ENCODE measurements at places on chromosomes 3 and 15. TPM values are rescaled to one million over a fixed set of nuclear protein-coding genes. Genes with fewer than 3 reads are reported as not detected.

The OR5K3 gene
- not detected for polyA plus RNA-seq

The FAM240A gene
- polyA plus RNA-seq: 0.52 TPM

The NSMCE3 gene
- polyA plus RNA-seq: 5.8 TPM

The RASGRP1 gene
- polyA plus RNA-seq: 0.18 TPM

The TTLL13 gene
- polyA plus RNA-seq: 0.20 TPM

The GABRR3 gene
- polyA plus RNA-seq: not detected

The CTXN2 gene
- not detected for polyA plus RNA-seq

The FHIT gene
- 7.1 TPM for polyA plus RNA-seq

The P2RY1 gene
- polyA plus RNA-seq: 4.8 TPM

The CCDC39 gene
- polyA plus RNA-seq: 2.7 TPM

The GP9 gene
- polyA plus RNA-seq: 0.42 TPM

The CSTA gene
- 0.25 TPM for polyA plus RNA-seq

The MEGF11 gene
- 0.28 TPM for polyA plus RNA-seq

The ZNF717 gene
- polyA plus RNA-seq: 7.8 TPM

The CPA3 gene
- 1.3 TPM for polyA plus RNA-seq

The SCN5A gene
- 5.9 TPM for polyA plus RNA-seq

The ERICH6 gene
- polyA plus RNA-seq: 0.11 TPM

The LSAMP gene
- polyA plus RNA-seq: 4.5 TPM

The TGM4 gene
- not detected for polyA plus RNA-seq
